Upper lobe of left lung (tissue), 6 donors: ENCODE measurements at places on chromosomes 1 and 21.
A peak's percentile ranks its signal among the peaks of the same experiment; 100 is the strongest.

GRCh38 chr21:46126309-46127238 is 28.7 kb downstream of the COL6A2 start:
- peak; percentile 19 for DNase-seq

DNA sequence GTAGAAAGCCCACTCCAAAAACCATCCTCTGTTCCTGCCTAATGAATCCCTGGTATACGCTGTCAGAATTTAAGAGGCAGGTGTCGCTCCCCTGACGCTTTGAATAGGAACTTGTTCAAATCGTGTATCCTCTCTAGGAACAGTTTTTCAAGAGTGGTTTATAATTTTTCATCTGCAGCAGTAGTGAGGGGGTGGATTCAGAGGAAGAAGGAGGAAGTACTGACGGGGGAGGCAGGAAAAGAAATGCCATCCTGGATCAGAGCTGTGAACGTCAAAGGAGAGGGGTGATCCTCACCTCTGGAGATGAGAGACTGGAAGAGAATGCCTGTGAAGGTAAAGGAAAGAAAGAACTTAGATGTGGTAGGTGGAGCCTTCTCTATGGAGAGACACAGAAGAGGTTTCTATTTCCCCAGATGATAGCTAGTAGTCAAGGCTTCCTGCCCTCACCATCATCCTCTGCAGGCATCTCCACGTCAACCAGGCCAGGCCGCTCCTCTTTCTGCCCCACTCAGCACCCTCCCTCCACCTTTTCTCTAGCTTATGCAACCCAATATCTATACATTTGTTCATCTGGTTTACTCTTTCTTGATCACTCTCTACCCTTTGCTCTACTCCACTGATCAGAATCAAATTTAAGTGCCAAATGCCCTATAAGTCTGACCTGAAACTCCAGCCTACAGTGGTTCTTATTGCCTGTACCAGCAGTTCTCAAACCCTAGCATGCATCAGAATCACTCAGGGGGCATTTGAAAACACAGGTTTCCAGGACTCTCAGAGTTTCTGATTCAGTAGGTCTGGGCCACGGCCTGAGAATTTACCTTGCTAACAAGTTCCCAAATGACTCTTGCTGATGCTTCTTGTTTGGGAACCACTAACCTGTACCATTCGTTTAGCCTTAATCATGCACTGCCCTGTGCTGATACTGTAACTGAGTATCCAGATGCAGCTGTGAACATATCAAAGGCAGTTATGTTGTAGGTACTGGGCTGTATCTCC is 13.1 kb upstream of the BCL9 start:
- no peak for DNase-seq

- DNase-seq: no peak
Observed at GRCh38 chr1:46248122-46248920, 758 bp downstream of the RAD54L start.

GRCh38 chr1:194734970-194735369 is 1548.6 kb upstream of the B3GALT2 start:
- DNase-seq: no peak

DNA sequence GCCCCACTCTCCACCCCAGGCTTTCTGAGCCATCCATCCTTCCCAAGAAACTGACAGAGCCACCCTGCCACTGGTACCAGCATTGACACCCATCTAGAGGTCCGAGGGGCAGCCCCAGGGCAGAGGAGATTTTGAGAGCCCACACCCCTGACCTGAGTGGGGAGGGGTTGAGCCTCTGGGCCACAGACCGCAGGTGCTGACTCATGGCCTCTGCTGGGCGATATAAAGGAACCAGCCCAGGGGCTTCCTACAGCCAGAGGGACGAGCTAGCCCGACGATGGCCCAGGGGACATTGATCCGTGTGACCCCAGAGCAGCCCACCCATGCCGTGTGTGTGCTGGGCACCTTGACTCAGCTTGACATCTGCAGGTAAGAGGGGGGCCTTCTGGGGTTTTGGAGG is at the start of gene PADI4:
Gene PADI4 (plus strand): TSS at position 252 of the 400 bp plus-strand sequence. CDS start 26 bp downstream, at position 278.
- DNase-seq: peak; percentile 74

DNA sequence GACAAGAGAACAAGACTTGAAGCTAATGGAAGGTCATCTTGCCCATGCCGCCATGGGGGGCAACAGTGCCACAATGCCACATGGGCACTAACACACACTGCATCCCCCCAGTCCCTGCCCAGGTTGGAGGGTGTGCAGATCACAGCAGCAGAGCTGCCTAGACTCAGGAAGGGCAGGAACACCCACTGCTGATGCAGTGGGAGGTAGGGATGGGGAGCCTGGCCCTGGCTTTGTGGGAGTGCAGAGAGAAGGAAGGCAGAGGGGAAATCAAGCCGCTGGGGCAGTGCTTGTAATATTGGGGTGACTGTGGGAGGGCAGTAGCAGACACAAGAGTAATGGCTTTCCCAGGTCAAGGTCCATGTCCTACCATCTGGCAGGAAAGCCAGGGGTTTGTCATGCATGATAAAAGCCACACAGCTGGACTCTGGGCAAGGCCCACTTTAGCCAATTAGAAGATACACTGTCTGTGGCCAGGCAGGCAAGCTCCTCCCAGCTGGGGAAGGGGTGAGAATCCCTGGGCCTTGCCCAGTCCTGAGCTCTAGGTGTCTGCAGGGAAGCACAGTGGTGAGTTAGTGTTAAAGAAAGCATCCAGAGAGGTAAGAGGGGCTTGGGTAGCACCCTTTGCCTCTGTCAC is 25.4 kb upstream of the MEF2D start:
- DNase-seq: no peak

- peak; percentile 81 for DNase-seq
Observed at GRCh38 chr1:53115403-53116306, 26.8 kb downstream of the SLC1A7 start.

- DNase-seq: no peak
Observed at GRCh38 chr1:33575324-33575879, 103.0 kb downstream of the ZSCAN20 start.

DNA sequence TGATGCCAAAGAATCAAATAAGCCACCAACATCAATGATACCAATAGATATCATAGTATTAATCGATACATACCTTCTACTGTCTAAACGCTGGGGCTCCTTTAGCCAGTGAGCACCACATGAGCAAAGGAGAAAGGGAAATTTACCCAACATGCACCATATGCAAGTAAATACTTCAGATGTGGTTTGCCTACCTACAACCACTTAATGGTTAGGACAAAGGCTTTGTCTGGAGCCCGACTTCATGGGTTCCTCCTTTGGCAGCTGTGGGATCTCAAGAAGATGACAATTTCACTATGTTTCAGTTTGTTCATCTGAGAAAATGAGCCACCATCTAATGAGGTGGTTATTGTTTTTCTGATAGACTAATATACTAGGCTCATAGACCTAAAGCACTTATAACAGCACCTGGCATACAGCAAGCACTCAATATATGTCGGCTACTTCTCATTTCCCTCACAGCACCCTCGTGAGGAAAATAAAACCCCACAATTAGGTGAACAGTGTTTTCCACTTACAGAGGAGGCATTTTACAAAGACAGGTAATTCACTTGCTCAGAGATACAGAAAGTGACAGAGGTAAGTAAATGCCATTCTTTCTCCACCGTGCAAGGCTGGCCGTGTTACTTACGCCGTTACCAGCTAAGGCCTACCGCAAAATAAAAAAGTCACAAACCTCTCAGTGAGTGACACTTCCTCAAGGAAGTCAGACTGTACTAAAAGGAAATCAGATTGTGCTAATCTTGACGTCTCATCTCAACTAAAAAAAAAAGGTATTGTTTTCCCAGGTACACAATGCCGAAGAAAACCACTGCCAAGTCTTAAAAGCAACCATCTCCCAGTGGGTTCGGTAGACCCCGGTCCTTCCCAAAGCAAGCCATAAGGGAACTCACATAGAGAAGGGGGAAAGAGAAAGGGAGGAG is 1.6 kb downstream of the TTC13 start:
- DNase-seq: no peak

- DNase-seq: no peak
Observed at GRCh38 chr1:36787312-36787913, 246.9 kb downstream of the GRIK3 start.

GRCh38 chr1:234545517-234546386 is 64.2 kb downstream of the IRF2BP2 start:
- no peak for DNase-seq

DNA sequence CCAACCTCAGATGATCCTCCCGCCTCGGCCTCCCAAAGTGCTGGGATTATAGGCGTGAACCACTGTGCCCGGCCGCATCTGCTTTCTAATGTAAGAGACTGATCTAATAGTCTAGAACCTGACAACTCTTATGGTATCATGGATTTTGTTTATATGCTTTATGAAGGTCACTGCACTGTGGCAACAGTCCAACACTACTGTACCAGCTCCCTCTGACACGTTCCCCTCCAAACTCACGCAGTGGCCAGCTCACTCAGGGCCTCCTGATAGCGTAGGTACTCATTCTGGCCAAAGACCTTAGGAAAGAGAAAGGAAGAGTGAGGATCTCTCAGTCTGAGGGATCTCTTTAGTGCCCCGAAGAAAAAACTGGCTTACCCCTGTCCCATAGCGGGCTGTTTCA is 6.0 kb upstream of the CFAP141 start:
- DNase-seq: no peak

GRCh38 chr21:41509733-41510132 is 1.8 kb upstream of the TMPRSS2 start:
- DNase-seq: no peak

GRCh38 chr1:91781371-91781825 is 104.6 kb downstream of the TGFBR3 start:
- DNase-seq: no peak

DNA sequence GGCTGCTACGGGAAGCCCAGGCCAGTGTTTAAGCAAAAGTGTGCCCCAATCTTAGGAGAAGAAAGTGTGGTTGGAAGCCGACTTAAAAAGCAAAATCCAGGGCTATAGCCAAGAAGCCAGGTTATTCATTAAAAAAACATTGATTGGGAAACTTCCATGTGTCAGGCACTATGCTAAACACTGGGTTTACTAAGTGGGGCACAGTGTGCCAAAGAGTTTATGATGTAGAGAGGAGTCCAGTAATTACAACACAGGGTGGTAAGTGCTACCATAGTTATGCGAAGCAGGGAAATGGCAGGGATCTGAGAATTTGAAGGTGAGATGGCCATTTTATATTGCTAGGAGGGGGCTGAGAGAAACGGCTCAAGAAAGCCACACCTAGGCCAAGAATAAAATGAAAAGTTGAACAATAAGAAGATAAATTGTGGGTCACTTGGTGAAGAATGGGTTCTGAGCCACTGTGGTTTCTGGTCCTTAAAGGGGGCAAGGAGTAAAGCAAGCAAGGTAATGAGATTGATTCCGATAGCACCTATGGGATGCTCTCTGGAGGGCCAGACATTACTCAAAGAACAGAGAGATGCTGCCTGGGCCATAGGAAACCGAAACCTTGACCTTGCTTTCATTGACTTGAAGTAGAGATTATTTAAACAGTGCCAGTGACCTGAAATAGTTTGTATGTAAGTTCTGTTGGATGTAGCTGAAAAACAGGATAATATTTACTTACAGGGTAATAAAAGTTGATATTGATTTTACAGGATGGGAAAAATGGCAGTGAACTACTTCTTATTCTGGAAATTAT is 177.8 kb downstream of the GIPC2 start:
- DNase-seq: no peak

DNA sequence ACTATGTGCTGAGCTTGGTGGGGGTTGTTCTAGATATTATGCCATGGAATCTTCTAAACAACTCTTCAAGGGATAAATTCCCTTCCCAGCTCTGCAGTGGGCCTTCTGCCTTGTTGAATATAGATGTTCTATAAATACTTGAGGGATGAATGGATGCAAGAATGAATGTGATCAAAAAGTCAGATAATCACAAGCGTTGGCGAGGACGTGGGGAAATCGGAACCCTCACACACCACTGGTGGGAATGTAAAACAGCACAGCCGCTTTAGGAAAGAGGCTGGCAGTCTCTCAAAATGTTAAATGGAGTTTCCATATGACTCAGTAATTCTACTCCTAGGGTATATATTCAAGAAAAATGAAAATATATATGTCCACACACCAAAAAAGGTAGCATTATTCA is 19.0 kb downstream of the SDC3 start:
- no peak for DNase-seq

DNA sequence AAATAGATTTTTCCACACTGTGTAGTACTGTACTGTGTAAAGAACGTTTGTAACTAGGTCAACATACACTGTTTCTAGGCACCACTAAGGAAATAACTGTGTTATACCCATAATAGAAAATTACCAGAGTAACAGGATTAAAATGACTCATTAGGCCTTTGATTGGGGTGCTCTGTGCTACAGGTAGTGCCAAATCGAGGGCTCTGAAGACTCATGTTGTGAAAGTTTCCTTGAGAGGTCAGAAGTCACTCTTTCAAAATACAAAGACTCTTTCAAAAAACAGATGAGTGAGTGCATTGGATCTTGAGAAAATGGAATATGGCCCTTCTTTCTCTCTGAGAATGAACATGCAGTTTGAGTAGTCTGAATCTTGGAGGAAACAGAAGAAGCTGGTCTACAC is 143.0 kb downstream of the MRPL39 start:
- no peak for DNase-seq
